ENCODE measurements at places on chromosomes 13 and 19.

DNA sequence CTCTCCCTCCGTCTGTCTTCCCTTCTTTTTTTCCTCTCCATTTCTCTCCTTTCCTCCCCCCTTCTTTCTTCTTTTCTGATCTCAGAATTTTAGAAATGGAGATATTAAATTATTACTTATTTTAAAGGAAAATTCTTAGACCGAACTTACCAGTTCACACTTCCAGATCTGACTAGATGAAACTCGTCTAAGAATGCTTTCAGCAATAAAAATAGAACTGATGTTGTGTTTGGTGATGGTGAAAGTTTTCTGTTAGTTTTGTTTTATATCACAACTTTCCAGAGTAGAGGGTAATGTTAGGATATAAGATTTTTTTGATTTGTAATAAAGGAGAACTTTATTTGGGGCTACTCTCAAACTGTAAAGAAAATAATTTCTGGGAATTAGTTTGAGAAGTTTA lies 29.9 kb downstream of the UCHL3 start:
- no peak for DNase-seq

DNA sequence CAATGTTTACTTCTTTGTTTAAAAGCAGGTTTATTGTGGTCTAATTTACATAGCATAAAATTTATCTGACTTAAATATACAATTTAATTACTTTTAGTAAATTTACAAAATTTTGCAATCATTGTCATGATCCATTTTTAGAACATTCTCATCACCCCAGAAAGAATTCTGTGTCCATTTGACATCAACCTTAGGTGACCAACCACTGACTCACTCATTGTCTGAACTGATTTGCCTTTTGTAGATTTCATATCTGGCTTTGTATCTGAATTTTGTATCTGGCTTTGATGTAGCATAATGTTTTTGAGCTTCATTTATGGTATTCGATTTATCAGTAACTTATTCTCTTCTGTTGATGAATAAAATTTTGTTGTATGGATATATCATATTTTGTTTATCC lies 40.4 kb downstream of the EDNRB start:
- DNase-seq: no peak

GRCh38 chr13:56706485-56706884 lies 434.2 kb upstream of the PRR20A start:
- no peak for DNase-seq

DNA sequence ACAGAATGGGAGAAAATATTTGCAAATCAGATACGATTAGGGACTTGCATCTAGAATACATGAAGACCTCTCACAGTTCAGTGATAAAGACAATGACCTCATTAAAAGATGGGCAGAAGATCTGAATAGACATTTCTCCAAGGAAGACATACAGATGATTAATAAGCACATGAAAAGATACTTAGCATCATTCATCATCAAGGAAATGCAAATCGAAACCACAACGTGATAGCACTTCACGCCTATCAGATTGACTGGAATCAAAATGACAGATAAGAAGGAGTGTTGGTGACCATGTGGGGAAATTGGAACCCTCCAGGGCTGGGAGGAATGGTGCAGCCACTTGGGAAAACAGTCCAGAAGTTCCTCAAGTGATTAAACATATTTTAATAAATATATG lies 25.8 kb downstream of the CFAP97D2 start:
- no peak for DNase-seq

DNA sequence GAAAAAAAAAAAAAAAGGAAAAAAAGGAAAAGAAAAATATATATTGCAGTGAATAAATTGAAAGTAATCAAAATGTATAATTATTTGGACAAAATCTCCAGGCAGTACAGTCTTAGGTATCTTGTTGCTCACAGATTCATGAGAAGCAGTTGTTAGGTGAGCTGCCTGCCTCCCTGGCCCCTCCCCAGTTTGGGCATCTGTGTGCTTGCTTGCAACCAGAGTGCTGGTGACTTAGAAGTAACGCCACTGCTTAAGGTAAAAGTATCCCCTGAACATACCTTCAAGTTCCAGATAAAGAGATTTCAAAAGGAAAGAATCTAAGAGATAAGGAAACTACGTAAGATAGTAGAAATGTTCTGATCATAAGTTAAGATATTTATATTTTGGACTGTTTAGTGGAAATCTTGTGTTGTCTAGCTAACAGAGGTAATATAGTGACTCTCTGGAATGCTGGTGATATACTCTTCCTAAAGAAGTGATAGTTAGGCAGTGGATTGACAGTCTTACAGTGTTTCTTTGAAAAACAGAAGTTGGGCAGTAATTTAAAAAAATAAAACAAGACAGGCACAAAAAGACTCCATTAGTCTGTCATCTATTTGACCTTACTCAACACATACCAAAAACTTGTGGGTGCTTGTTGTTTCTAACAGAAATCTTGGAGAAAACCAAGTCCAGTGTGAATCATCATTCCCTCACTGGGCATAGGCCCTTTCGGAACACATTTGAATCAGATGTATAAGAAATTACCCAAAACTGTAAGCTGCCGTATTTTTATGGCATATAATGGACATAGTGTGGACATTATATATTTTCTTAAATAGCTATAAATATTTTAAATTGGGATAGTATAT lies 38.3 kb upstream of the KCTD4 start:
- no peak for DNase-seq

DNA sequence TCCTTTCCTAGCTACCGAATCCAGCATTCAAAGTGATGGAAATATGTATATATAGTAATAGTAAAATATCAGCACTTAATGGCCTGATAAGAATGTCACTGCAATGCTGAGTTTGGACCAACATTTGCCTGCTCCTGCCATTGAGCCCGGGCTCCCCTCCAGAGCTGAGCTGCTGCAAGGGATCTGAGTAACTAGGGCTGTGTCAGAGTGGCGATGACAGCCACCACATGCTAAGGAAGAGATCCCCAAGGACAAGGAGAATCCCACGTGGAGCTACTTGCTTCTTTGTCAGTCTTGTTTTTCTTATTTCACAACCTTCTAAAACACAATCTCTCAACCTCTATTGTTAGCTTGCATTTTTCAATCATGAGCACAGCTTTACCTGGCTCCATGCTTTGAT lies 19.5 kb upstream of the ALOX5AP start:
- no peak for DNase-seq

DNA sequence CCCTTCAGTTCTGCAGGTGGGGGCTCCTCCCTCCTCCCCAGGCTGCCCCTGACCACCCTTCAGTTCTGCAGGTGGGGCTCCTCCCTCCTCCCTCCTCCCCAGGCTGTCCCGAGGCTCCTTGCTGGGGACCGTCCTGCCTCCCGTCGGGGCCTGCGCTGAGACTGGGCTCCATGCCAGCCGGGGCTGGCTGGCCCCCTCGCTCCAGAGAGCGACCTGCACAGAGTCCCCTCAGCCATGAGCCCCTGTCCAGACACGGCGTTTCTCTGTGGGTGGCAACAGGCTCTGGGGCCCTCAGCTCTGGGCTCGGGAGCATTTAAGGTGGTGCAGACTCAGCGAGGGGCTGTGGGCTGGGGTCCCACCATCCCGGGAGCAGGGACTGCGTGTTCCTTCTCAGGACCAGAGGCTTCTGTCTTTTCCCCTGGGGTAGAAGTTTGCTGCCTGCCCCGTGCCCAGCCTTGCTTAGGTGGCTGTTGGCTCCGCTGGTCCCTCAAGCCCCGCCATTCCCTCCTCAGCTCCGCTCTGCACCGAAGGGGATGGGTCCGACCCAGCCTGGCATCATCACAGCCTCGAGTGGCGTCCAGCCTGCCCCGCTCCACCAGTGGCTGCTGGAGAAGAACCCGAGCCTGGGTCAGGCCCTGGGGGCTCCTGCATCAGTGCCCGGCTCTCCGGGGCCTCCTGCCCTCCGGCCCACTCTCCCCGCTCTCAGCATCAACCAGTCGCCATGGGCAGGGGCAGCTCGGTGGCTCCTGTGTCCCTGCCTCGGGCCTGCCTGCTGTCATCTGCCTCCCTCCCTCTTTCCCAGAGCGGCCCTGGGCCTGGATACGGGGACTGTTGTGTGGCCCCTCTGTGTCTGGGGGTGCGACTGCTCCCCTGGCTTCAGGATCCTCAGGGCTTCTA lies 27.6 kb downstream of the CSNK1G2 start:
- no peak for DNase-seq

All from stimulated activated CD4-positive, alpha-beta T cell treated with anti-CD3 and anti-CD28 coated beads, Interleukin-2, amount 100 ng/mL, for 48 hours (primary cell).